Effector memory CD8-positive, alpha-beta T cell (primary cell): ENCODE measurements at places on chromosomes 12 and 14.

- DNase-seq, result no peak
Observed at GRCh38 chr12:59834659-59835474, 239.0 kb downstream of the SLC16A7 start.

DNA sequence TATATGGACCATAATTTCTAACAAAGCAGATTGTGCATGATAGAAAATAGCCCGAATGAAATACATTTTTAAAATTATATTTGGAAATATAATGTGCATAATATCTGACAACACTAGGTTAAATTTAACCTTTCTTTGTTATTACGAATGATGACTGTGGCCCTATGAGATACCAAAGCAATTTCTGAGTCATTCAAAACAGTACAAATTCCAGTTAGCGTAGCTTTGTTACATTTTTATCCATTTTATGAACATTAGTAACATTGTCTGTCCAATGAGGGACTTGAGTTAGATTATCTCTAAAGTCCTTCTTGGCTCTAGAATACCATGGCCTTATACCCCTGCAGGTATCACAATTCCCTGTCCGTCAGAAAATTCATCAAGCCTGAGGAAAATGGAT is 39.0 kb upstream of the REP15 start:
- no peak for DNase-seq

GRCh38 chr12:90303771-90304170 is 595.1 kb upstream of the ATP2B1 start:
- DNase-seq, result no peak

GRCh38 chr12:118637767-118638370 is 261.5 kb downstream of the SUDS3 start:
- no peak for DNase-seq

GRCh38 chr12:76398106-76398505 is 49.9 kb upstream of the BBS10 start:
- no peak for DNase-seq

- DNase-seq, result no peak
Observed at GRCh38 chr14:86420131-86420530, 890.2 kb downstream of the FLRT2 start.

DNA sequence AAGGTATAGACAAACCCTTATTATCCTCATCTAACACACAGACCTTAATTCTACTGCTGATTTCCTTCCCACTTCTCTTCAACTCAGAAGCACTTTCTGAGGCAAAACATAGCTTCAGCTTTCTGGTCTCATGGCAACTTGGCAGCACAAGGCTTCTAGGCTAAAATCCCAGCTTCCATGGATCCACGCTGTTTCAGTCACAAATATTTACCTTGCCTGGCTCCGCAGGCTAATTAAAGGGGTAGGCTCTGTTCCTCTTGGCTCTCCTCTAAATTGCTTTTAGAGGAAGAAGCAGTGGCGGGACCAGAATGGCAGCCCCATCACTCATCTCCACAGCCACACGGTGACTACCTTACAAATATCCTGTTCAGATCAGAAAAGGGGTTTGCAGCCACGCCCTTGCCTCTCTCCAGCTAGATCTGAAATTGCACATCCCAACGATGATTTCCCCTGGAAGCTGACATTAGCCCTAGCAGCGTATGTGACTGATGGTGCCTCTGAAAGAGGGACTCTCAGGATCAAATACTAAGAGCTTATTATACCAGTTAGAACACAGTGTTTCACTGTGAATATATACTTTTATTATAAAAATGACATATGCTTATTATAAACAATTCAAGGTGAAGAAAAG is 221.5 kb upstream of the NUDT4 start:
- DNase-seq, result no peak

DNA sequence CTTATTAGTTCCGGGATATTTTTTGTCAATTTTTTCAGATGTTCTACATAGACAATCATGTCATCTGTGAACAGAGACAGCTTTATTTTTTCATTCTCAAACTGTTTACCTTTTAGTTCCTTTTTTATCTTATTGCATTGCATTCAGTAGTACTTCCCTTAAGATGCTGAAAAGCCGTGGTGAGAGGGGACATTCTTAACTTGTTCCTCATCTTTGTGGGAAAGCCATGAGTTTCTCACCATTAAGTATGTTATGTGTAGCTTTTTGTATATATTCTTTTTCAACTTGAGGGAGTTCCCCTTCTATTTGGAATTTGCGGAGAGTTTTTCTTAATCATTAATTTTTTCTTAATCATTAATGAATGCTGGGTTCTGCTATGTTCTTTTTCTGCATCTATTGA is 1727.1 kb upstream of the SEL1L start:
- DNase-seq, result no peak

- no peak for DNase-seq
Observed at GRCh38 chr14:51357250-51357649, 117.2 kb downstream of the TMX1 start.
